ENCODE measurements at places on chromosomes 6 and 20.

- no peak for DNase-seq
Measured at GRCh38 chr6:16694781-16695578, 66.3 kb downstream of the ATXN1 start.

- DNase-seq, result no peak
Measured at GRCh38 chr6:148138573-148138972, 204.1 kb upstream of the SASH1 start.

DNA sequence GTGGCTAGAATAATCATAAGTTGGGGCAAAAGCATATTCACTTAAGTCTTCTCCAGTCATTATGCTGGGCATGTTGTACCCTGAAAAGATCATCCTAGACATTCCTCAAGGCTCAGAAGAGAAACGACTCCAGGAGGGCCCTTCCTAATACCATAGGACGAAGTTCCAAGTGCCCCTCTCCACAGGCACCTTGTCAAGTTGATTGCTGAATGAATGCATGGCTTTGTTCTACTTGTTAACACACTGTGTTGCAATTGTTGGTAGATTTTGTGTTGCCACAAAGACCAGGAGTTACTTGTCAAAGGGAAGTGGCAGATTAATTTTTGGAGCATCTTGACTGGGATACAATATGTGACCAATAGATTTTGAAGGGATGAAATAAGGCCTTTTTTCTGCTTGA, 194.3 kb upstream of the SMLR1 start:
- DNase-seq, result no peak

- no peak for DNase-seq
Measured at GRCh38 chr6:111761783-111762312, 111.4 kb downstream of the FYN start.

DNA sequence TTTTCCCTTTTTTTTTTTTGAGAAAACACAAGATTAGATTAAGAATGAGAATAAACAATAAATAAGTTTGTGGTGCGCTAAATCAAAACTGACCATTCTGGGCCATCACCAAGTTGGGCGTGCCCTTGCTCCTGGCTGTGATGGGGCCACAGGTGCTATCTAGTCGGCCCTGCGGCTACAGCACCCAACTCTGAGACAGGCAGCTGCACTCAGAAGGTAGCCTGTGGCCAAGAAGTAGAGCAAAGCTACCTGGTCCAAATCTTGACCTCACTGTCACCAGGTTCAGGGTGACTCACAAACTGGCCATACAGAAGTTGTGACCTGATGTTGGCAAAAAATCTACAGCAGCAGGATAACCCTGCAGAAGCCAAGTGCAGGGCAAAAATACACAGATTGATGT, 3.4 kb downstream of the TXNDC5 start:
- DNase-seq, result no peak

DNA sequence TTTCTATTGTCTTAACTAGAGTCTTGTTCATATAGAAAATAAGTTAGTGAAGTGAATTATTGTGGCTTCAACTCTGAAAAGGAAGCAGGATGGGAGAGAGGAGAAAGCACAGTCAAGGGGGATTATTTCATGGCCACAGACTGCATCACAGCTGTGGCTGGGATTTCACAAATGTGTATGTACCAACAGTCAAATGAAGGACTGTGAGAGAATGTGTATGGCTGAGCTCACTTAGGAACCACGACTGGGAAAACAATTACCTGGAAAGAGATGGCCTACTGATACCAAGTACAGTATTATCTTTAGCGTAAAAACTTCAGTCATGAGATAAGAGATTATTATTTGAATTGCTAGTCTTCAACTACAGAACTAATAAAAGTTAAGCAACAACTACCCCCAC, 54.9 kb downstream of the SESN1 start:
- DNase-seq, result no peak

DNA sequence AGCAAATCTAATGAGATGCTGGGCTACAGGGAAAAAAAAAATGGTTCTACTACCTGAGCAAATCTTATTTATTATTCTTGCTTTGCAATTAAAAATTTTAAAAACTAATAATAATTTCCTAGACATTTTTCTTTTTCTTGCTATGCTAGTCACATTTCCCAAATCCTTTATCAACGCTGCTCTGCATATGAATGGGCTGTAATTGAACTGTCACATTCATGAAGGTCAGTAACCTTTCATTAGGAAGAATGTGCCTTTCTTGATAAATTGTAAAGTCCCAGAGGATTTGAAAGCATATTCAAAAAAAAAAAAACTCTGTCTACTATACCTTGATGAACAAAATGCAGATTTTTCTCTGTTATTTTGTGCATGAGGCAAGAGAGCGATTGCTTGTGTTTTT, 538.7 kb upstream of the ID4 start:
- no peak for DNase-seq

- DNase-seq, result no peak
Measured at GRCh38 chr6:34011264-34011663, 134.6 kb downstream of the GRM4 start.

DNA sequence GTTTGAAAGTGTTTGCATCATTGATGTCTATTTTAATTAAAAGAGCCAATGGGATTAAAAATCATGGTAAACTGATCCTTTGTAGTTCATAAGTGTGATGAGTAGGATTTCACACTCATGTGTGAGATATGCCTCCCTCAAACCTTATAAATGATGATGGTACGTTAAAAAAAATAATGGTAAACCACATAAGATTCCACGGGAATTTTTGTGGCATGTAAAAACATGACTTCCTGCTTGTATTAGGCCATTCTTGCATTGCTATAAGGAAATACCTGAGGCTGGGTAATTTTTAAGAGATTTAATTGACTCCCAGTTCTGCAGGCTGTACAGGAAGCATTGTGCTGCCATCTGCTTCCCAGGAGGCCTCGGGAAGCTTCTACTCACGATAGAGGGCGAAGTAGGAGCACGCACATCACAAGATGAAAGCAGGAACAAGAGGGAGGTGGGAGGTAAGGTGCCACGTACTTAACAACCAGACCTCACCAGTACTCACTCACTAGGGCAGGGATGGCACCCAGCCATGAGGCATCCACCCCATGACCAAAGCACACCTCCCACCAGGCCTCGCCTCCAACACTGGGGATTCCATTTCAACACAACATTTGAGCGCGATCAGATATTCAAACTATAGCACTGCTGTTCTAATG, 187.6 kb upstream of the QKI start:
- no peak for DNase-seq

DNA sequence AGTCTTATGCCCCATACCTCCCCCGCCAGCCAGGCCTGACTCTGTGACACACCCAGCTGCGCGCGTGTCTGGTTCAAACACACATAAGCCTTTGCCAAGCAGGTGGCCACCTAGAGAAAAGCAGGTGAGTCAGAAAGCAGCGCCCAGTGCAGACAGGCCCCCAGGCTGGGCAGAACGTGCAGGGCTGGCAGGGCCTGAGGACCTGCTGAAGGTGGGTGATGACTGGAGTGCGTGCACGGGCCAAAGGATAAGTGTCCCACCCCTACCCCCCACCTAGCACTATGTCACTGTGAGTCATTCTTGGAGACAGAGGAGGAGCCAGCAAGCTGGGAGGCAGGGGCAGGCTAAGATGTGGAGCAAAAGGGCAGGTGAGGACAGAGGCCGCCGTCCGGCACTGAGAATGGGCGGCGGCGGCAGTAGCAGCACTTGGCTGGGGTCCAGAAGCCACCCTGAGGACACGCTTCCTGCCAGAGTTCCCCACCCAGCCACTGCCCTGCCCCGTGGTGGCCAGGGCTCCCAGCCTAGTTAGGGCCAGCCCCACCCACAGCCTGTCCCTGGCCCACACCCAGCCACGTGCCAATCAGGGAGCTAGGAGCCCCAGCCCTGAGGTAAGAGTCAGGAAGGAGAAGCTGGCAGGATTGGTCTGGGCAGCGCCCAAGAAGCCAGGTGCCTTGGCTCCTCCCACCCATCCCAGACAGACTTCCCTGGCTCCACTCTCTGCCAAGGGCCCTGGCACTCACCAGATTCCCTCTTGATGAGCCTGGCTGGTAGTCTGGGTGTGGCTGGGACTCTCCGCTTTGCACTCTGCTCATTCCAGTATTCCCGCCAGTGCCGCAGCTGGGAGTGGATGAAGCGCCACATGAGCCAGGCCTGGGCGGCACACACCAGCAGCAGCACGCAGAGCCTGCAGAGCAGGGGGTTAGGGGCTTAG, 72.7 kb downstream of the TRAM2 start:
- DNase-seq, result no peak

- no peak for DNase-seq
Measured at GRCh38 chr6:25670793-25671513, 18.9 kb downstream of the SCGN start.

- no peak for DNase-seq
Measured at GRCh38 chr6:31799781-31800180, 4.2 kb upstream of the VARS1 start.

DNA sequence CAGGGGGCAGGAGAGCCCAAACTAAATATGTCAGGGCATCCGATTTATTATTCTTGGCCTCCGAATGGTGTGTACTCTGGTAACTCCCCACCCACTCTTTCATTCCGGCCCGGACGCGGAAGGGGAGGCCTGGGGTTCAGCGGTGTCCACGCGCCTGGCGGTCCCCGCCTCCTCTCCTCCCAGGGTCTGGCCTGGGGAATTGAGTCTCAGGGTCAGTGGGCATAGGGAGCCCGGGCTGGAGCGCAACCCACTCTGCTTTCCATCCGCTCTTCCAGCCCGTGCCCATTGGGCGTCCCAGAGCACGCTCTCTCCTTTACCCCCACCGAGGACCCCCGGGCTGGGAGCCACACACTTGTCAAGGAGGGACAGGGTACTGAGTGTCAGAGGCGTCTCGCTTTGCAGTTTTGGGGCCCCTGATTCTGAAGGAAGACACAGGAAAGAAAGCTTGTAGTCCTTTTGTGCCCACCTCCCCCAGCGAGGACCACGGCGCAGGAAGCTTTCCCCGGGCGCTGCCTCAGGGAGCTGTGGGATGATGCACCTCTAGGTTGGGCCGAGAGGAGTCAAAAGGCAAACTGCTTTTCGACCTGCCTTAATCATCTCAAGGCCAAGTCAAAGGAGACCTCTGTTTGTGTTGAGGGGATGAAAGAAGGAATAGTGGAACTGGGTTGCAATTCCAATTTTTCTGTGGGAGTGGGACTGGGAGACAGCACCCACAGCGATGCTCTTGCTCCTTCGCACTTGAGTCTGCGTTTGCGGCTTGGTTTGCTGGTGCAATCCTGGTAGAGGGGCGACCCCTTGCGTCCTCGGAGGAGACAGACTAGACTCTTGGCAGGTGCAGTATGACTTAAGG, 2.5 kb downstream of the RSPO3 start:
- DNase-seq, result no peak

GRCh38 chr6:107692351-107692750, 131.8 kb downstream of the SCML4 start:
- no peak for DNase-seq

DNA sequence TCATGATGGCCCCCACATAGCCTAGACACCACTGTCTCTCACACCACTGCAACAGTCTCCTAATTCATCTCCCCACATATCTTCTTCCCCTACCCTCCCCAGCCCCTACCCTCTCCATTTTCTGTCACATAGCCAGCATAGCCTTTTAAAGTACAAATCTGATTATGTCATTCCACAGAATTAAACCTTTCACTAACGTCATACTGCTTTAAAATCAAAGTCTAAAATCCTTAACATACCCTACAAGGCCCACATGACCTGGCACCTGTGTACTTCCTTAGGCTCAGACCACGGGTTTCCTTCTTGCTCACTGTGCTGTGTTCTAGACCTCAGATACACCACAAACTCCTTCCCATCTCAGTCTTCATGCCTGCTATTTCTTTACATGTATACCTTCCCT, 5.9 kb downstream of the OSTM1 start:
- no peak for DNase-seq

- no peak for DNase-seq
Measured at GRCh38 chr6:76867182-76867581, 596.1 kb downstream of the HTR1B start.

DNA sequence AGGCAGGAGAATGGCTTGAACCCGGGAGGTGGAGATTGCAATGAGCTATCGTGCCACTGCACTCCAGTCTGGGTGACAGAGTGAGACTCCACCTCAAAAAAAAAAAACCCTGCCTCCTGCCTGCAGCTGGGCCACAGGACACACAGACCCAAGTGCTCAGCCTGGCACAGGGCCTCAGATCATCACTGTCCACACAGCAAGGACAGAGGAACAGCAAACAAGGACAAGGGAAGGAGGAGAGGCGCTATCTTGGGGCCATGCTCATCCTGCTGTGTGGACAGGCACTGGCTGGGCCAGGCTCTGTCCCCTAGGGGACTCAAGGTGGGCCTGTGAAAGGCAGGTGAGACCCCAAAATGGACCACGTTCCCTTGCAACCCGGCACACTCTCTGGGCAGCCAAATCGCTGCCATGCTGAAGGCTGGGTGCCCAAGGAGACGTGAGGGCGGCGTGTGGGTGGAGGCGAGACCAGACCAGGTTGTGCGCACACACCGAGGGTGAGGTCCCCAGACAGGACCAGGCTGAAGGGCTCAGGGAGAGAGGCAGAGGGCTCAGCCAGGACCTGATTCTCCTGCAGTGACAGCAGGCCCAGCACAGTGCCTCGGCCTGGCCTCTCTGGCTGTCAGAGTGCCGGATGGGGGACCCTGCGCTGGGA, 9.1 kb downstream of the UCKL1 start:
- DNase-seq, result no peak

DNA sequence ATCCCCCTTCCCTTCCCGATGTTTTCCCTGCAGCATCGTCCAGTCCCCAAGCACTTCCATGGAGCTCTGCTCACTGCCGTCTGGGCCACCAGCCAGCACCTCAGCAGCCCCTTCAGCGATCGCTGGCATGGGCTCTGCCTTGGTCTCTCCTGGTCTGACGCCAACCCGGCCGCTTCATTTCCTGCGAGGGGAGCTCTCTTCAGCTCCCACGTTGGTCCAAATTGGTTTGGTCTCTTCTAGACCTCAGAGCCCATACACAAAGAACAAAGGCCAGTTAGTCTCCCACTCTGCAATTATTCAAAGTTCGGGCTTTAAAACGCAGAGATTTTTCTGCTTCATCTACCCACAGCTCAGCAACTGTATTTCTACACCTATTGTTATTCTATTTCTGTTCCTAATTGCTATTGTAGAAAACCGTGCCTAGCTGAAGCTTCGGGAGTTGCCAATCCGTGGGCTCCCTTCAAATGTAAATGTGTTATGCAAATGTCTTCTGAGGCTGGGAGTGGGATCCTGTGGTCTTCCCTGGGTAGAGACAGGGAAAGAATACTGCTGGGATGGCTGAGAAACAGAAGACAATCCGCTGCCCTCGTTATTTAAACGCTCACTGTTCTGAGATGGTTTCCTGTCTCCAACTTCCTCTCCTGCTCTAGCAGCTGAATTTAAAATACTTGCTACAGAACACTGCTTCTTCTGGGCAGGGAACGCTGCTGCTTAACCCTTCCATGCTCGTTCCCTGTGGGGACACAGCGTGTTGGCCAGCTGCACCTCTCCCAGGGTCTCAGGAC, 154.2 kb upstream of the QKI start:
- DNase-seq, result no peak

DNA sequence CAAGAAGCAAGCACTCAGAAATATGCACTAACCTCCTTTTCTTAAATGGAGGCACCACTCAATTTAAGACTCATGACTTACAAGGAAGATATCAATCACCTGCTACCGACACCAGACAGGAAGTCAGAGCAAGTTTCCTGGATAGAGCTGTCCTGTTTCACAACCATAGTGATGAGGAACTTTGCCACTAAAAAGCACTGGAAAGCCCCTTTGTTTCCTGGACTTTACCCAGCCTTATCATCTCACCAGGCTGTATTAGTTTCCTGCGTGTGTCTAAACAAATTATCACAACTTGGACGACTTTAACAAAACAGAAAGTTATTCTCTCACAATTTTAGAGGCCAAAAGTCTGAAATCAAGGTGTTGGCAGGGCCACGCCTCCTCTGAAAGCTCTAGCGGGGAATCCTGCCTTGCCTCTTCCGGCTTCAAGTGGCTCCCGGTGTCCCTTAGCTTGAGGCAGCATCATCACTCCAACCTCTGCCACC, 253.8 kb upstream of the STXBP5 start:
- DNase-seq, result no peak
